SK-N-MC (cell line): ENCODE measurements at places on chromosomes 16 and 17.

DNA sequence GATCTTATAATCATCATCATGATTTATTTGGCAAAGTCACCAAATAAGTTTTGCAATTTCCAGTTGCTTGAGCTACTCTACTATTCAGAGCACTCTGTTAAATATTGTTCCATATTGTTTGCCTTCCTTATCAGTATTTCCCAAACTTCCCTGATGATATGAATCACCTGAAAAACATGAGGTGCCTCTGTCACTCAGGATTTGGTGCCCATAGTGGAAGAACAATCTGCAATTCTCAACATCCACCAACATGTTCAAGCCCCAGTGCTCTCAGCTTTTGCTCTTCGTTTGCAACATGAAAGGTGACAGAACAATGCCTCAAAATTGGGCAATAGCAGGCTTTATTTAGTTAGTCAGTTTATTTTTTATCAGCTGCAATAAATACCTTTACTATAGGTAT lies 28.6 kb upstream of the WSB1 start:
- DNase-seq, result no peak

DNA sequence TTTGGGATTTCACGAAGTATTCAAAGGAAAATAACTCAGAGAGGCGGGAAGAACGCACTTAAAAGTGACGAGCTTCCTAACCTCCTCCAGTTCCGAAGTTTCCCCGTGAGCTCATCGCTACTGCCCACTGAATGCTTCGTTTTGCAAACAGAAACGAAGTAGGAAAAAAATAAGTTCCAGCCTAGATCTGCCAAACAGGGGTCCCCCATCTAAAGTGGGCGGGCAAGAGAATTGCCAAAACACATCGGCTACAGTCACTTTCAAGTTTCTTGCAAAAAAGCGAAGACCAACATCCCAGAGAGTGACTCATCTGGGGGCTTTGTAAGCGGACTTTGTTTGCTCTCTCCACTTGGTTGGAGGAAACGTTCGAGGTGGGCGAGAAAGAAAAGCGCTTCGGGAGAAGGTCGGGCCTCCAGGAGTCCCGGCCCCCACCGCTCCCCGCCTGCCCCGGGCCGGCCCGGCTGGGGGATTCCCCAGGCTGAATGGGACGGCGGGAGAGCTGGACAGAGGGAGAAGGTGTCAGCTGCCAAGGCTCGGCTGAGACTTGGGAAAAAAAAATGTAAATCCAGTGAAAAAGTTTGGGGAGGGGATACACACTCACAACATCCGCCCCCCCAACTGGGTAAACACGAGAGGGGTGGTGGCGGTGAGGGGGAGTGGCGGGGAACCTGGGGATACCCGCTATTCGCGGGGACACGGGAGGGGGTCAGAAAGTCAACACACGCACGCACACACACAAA lies 1.0 kb downstream of the VEZF1 start:
- DNase-seq, result no peak

DNA sequence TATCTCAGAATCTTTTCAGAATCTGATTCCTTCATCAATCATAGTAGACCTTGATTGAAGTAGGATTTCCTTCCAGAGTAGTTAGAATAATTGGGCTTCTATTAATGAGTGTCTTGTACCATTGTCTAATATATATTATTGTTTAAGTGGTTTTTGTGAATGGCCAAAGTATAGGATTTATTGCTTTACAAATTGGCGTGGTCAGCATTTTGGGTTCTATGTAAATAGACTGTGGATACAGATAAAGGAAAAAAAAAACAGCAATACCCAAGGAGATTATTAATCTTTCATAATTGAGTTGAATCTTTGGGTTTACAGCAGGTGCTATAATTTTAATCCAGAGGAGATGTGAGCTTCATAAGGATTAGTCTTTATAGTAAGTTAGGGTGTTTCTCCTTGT lies 64.3 kb downstream of the AP2B1 start:
- no peak for DNase-seq

DNA sequence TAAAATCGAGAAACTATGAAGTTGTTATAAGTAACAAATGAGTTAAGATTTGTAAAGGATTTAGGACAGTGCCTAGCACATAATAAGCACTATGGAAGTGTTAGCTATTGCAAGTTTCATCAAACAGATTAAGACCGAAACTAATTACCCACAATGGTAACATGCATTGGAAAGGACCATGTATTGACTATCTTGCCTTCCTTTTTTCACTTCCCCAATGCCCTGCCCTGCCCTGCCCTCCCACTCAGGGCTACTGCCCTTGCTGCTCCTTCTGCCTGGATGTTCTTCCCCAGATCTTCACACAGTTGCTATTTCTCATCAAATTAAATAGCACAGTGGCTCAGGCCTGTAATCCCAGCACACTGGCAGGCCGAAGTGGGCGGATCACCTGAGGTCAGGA lies 202.1 kb upstream of the PSMD7 start:
- no peak for DNase-seq

- no peak for DNase-seq
Measured at GRCh38 chr17:8131844-8132441, 8.0 kb upstream of the HES7 start.

- no peak for DNase-seq
Measured at GRCh38 chr16:23835390-23836077, at the start of gene PRKCB. Gene PRKCB, plus strand, starts transcription at chr16:23835983.

GRCh38 chr17:32693194-32693897 lies 183.6 kb downstream of the MYO1D start:
- no peak for DNase-seq

- DNase-seq, result no peak
Measured at GRCh38 chr16:77480681-77481315, 46.0 kb upstream of the ADAMTS18 start.

- no peak for DNase-seq
Measured at GRCh38 chr16:19177111-19177739, 9.2 kb downstream of the SYT17 start.

GRCh38 chr16:57940382-57940966 lies 30.5 kb downstream of the CNGB1 start:
- DNase-seq, result no peak

DNA sequence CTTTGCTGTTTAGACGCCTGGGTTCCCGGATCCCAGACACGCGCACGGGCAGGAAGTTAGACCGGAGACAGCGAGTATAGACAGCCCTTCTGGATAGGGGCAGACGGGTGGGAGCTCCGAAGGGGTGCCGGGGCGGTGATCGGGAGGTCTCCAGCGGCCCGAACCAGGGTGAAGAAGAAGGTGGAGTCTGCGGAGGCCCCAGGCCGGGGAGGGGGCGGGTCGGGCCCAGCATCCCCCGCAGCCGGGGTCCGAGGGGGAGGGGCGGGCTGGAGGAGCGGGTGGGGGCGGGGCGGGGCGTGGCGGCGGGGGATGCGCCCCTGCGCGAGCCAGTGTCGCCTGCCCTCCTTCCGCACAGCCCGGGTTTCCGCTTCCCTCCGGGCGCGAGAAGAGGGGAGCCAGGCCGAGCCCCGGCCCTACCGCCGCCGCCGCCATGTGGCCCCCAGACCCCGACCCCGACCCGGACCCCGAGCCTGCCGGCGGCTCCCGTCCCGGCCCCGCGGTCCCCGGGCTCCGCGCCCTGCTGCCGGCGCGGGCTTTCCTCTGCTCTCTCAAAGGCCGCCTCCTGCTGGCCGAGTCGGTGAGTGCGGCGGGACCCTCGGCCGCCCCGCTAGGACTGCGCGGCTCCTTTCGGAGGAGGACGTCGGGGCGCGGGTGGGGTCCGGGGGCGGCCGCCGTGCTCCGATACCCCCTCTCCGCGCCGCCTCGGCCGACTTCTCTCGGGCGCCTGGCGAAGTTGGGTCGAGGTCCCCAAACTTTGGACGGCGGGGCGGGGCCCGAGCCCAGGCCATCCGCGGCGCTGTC lies at the start of gene CMTM3:
TSS of gene CMTM3 (plus strand) at position 329 of the 801 bp plus-strand sequence. CDS start at position 431, 102 bp downstream.
- DNase-seq, result no peak

GRCh38 chr17:81040791-81041337 lies 5.9 kb downstream of the BAIAP2 start:
- no peak for DNase-seq

GRCh38 chr17:9859781-9860180 lies 34.1 kb downstream of the GLP2R start:
- no peak for DNase-seq

DNA sequence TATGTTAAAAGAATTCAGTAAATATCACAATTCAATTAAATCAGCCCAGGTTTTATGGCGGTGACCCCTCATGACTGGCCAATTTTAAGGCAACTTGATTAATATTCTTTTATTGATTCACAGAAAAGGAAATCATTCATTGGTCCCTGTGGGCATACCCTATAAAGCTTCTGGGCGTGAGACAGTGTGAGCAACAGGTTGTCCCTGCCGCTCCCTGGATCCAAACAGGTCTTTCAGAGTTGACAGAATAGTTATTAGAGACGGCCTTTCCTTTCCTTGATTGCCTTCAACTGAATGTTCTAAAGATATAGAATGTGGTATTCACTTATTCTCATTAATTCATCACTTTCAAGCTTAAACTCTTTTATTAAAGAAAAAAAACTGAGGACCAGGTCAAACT lies 433.9 kb downstream of the KCNJ2 start:
- DNase-seq, result no peak

GRCh38 chr17:3763777-3764170 lies 37.2 kb downstream of the ITGAE start:
- no peak for DNase-seq

- no peak for DNase-seq
Measured at GRCh38 chr16:19757762-19758595, 39.9 kb downstream of the IQCK start.

DNA sequence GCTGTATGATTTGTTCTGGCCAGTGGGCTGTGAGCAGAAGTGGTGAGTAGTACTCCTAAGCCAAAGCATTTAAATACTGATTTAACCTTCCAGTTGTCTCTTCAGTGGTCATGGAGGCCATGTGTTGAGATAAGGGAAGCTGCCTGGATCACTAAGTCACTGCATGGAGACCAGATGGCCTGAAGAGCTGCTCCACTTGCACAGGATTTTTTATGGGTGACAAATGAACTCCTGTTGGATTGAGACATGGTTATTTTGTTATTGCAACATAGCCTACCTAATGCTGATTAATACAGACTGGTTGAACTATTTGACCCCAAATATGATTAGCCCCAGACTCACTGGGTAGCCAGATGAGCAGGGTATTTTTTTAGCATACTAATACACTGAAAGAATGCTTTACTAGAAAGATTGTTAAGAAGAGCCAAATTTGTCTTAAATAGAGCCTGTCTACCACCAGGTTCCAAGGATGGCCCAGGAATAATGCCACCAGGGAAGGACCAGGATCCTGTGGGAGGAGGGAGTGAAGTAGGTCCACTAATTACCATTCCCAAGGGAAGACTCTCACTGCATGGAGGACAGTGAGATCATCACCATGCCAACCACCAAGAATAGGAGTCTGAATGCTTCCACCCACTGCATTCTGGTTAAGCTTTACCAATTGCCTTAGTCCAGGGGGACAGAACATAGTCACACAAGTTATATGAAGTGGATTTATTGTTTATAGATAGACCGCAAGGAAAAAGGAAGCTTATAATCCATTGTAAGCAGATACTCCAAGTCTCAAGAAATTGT lies 187.4 kb upstream of the IRX6 start:
- no peak for DNase-seq

DNA sequence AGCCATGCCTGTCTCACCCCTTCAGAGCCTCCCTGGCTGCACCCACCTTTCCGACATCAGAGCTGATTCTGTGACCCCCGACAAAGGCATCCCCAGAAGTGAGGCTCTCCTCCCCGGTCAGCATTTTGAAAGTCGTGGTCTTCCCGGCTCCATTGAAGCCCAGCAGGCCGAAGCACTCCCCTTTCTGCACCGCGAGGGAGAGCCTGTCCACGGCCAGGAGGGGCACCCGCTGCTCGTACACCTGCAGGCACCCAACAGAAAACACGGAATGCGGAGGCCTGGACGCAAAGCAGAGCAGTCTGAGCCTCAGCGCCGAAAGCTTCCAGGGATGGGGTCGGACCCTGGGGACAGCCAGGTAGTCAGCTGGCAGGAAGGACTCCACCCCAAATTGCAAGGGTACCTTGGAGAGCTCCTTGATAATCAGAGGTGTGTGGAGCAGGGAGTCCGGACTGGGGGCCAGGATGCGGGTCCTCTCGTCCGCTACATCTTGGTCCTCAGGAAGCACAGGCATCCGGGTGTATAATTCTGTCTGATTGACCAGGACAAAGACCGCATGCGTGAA lies 13.1 kb upstream of the RNPS1 start:
- no peak for DNase-seq

DNA sequence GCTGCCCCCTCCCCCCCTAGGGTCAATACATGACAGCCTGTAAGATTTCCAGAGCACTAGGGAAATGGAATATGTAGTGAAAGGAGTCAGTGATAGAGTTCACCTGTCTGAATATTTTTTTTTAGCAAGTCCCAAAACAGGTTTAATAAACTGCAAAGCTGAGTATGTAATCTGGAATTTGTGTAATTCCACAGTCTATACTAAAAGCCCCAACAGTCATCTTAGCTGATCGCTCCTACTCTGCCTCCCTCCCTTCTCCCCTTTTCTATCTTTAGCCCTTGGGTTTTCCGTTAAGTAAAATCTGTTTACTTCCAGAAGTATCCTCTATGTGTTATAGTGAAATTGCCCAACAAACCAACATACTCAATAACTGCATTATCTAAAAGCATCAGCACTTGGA lies 3.5 kb downstream of the CDH13 start:
- DNase-seq, result no peak

DNA sequence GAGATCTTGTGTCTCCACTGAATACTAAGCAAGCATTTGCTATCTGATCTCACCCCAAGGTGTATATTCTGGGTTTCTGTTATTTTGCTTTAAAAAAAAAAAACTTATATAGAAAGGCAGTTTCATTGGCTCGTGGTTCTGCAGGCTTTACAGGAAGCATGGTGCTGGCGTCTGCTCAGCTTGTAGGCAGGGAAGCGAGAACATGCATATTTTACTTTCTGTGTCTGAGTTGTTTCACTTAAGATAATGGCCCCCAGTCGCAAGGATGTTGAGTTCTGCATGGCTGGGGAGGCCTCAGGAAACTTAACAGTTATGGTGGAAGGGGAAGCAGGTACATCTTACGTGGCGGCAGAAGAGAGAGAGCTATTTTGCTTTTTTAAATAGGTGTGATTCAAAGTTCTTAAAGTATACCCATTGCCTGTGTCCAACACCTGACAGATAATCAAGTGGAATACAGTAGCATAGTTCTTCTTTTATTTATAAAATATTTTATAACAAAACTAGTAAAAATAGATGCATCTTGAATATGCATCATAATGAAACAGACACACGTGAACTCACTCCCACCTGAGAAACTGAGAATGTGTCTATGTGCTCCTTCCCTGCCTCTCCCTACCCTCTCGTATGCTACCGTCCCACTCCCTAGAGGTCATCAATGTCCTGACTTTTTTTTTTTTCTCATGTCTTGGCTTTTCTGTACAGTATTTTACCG lies 15.4 kb upstream of the ARHGAP17 start:
- DNase-seq, result no peak

- no peak for DNase-seq
Measured at GRCh38 chr17:81644976-81645952, 8.3 kb downstream of the TSPAN10 start.
